ENCODE measurements at places on chromosomes 7 and 10.

DNA sequence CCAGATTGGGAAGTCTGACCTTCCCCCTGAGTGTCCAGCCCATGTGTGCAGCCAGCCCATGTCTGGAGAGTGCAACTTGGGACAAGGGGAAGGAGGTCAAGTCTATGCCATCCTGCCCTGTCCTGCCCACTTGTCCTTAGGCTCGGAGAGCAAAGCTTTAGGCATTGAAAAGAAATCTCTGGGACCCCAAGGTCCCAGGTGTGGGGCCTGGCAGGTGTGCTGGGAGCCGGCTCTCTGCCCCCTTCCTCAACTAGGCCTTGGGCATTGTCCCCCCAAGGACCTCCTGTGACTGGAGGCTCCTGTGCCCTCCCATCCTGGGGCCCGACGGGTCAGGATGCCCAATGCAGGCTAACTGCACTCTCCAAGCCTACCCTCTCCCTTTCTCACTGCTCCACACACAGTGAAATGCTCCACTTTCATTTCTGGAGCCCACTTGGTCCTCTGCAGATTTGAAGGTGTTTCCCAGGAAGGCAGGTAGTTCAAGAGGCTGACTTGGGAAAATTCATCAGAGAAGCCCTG, 124.7 kb downstream of the PTPN20 start:
- DNase-seq, result no peak

DNA sequence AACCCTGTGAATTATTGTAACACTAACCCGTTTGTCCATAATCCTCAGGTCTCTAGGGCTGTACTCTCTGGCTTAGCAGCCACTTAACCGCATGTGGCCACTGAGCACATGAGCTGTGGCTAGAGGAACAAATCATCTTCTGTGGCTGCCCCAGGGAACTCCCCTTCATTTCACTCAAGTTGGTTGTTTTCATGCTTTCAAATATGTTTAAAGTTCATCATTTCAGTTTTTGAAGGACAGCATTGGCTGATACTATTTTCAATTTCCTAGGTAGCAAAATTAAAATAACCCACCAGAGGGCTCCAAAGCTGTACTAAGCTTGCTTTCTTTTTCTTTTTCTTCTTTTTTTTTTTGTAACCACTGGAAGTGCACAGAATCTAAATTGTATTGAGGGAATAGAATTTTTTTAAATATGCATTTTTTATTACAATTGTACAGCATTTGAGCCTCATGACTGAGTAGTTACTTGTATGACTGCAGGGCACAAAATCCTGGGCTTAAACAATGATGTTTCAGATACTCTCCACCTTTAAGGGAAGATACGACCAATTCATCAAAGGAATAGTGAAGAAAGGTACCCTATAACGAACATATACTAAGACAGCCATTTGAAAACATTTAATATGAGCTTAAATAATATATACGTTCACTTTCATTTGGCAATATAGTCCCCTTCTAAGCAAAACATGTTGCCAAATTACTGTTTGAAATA, 38.6 kb downstream of the MRC1 start:
- no peak for DNase-seq

DNA sequence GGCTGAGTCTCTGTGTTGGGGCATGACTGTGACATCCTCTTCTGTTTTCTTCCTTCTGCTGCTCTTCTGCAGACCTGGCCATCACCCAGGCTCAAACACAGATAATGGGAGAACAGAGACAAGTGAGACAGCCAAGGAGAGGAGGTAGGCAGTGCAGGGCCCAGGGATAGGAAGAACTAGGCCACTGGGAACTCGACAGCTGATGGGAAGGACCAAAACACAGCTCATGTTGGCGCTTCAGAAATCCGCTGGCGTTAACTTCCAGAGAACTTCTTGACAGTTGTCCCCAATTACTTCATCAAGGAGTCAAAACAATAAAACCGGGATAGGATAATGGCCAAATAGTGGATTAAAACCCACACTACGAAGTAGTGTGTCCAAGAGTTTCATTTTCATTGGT, 97.0 kb upstream of the PALS2 start:
- no peak for DNase-seq

- DNase-seq, result peak; percentile 44
These were observed 40.7 kb downstream of the ARL4A start for GRCh38 chr7:12728192-12728538.

DNA sequence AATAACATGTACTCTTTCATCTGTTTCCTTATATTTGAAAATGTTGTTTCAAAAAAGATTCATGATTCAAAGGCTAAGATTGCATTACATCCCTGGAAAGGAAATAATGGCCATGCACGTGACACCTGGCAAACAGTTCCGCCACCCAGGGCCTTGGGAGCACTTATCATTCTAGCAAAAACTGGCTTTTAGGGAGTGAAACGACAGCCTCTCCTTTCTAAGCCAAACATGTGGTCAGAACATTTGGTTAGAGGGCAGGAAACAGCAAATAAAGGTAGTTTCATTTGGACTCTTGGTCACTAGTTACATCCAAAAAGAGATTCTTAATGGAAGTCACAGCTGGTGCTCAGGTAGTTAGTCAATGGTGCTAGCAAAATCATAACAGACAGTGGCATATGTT, 83.5 kb downstream of the FAS start:
- DNase-seq, result no peak

- no peak for DNase-seq
These were observed 20.1 kb upstream of the TBXAS1 start for GRCh38 chr7:139808846-139809442.

GRCh38 chr10:110972231-110973134, 53.1 kb downstream of the SHOC2 start:
- peak; percentile 4 for DNase-seq

DNA sequence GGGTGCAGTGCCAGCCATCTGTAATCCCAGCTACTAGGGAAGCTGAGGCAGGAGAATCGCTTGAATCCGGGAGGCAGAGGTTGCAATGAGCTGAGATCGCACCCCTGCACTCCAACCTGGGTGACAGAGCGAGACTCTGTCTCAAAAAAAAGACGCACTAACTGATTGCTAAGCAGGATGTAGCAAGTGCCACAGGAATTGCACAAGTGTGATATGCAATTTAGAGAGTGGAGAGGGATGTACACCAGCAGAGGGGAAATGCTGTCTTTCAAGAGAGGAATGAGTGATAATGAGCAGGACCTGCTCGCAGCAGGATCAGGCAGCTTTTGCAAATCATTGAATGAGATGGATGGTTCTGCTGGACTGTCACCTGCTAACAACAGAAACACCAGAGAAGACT, 13.3 kb upstream of the SLC16A12 start:
- no peak for DNase-seq

- DNase-seq, result no peak
These were observed 228.5 kb upstream of the COBL start for GRCh38 chr7:51545131-51545530.

DNA sequence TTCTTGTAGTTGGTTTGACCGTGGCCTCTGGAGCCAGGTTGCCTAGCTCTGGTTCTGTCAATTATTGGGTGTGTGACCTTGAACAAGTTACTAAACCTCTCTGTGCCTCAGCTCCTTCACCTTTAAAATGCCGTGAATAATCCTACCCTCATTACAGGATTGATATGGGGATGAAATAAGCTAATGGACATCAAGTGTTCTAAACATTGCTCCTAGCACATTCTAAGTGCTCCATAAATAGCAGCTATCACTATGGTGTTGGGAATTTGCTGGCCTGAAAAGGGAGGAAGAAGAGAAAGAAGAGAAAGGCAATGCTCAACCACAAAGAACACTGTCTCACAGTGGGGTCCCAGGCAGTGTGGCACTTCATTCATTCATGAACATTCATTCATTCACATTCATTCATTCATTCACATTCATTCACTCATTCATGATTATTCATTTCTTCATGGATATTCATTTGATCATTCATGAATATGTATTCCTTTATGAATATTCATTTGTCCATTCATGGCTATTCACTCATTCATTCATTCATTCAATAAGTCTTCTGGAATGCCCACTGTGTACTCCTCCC, 38.8 kb downstream of the TMEM130 start:
- DNase-seq, result no peak

- DNase-seq, result no peak
These were observed 77.2 kb downstream of the PLXNA4 start for GRCh38 chr7:132499065-132499464.

- no peak for DNase-seq
These were observed 268.3 kb downstream of the ARHGAP12 start for GRCh38 chr10:31660300-31660699.

DNA sequence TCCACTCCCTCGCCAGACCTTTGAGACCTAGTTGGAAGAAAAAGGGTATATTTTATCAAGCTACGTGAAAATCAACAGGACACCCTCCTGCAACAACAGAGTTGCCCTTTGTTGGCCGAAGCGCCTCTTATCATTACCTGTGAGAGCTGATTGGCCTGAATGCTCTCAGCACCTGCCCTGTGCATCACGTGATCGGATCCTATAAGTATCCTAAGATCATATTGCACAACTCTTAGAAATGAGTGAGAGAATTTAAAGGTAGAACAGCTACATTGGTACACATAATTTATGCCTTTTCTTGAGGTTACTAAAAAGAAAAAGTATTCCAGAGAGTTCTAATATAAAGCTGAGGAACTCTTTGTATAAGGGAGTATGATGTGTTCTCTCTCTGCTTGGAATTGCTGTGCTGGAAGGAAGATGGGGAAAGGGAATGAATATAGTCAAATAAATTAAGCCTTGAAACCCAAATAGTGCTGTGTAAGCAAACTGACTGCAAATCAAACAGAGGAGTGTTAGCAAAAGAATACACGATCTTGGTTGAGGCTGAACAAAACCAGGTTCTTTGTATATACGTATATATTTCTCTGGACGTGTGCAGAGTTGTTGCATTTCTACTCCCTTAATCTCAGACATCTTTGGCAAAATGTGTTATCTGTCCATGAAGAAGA, 69.3 kb downstream of the LRRC4 start:
- DNase-seq, result no peak

DNA sequence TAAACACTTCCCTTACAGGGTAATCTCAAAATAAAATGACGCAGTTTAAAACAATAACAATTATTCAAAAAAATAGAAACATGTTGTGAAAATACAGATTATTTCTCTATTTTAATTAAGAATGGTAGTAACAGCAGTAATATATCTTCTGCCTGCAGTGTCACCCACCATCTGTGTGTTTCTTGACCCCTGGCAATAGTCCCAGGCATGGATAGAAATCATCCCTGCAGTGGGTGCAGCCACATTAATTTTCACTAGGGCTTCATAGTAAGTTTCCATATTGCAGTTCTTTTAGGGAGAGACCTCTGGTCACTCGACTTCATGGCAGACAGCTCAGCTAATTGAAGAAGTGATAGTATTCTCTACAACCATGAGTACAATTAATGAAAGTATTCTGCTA, 470.1 kb upstream of the TEX47 start:
- no peak for DNase-seq

GRCh38 chr10:35214607-35215020, 88.0 kb downstream of the CREM start:
- no peak for DNase-seq

GRCh38 chr7:80597875-80598274, 40.6 kb upstream of the CD36 start:
- no peak for DNase-seq

GRCh38 chr10:132911786-132912097, 30.6 kb downstream of the CFAP46 start:
- no peak for DNase-seq

- no peak for DNase-seq
These were observed 77.9 kb downstream of the MAD1L1 start for GRCh38 chr7:2154831-2155230.

- peak; percentile 62 for DNase-seq
These were observed at the start of gene GLI3 for GRCh38 chr7:42236976-42237810. TSS of gene GLI3 (minus strand) at chr7:42237209. CDS start at chr7:42223253, 13,956 bp downstream.

GRCh38 chr7:50607524-50608125, 42.4 kb upstream of the DDC start:
- no peak for DNase-seq

DNA sequence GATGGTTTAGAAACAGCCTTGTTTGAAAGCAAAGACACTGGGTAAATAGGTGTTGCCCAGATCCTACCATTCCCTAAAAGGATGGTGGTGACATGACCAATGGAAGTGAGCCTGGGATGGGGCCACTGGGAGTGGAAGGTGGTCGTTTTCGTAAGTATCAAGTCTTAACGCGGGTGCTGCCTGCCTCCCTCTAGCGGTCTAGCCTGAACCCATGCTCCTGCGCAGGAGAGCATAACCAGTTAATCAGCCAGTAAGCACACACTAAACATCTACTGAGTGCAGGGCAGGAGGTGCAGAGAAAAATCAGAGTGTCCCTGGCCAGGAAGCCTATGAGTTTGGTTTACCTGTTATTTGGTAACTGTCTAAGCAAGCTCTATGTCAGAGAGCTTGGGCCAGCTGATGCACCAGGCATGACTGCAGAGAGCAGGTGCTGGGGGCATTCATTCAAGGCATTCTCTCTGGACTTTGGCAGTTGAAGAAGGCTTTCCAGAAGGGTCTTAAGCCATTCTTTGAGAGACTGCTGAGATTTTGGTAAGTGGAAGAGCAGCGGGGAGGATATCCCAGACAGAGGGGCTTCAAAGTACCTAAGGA, 930 bp downstream of the GARIN1A start:
- peak; percentile 55 for DNase-seq

DNA sequence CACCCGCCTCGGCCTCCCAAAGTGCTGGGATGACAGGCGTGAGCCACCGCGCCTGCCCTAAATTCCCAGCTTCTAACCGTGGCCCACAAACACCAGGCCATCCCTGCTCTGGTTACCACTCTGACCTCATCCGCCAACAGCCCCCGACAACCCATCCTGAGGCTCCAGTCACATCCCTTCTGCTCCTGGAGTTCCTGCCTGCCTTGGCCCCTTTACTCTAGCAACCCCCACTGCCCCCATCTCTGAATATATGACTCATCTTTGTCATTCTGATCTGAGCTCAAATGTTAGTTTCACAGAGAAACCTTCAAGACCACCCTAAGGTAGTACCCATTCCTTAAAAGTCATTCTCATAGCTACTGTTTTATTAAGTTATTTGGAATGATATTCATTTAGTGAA, 26.6 kb downstream of the RHEB start:
- no peak for DNase-seq

DNA sequence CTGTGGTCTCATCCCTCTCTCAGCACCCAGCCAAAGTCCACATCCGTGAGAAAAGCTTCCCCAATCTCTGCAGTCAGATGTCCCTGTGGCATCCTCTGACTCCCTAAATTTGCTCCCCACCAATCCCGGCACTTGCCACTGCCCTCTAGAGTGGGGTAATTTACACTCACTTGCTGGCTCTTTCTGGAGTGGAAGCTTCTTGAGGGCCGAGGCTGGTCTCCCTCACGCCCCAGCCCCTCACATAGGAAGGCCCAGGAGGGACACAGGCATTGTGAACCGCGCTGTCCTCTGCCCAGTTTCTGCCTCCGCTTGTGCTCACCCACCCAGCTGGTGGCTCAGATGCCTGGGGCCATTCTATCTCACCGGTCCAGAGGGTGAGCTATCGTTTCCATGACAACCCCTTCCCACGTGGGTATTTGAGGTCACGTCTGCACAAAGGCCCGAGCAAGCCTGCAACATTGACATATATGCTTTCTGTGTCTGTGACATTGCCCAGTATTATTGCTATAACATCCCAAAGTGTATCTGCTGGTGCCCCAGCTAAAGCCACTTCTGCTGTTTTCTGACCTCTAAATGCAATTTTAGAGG, 97.3 kb upstream of the CTBP2 start:
- peak; percentile 1 for DNase-seq

Data from K562 (cell line).